ENCODE measurements at places on chromosomes 16 and 17.

GRCh38 chr17:4389079-4389478 is 22.6 kb upstream of the UBE2G1 start:
- no peak for DNase-seq

- DNase-seq: peak; percentile 17
Measured at GRCh38 chr17:28492352-28493310, 13.5 kb upstream of the FOXN1 start.

- DNase-seq: peak; percentile 62
Measured at GRCh38 chr17:79915850-79916430, 76.7 kb upstream of the CBX4 start.

GRCh38 chr17:2776589-2777241 is 19.5 kb upstream of the RAP1GAP2 start:
- no peak for DNase-seq

DNA sequence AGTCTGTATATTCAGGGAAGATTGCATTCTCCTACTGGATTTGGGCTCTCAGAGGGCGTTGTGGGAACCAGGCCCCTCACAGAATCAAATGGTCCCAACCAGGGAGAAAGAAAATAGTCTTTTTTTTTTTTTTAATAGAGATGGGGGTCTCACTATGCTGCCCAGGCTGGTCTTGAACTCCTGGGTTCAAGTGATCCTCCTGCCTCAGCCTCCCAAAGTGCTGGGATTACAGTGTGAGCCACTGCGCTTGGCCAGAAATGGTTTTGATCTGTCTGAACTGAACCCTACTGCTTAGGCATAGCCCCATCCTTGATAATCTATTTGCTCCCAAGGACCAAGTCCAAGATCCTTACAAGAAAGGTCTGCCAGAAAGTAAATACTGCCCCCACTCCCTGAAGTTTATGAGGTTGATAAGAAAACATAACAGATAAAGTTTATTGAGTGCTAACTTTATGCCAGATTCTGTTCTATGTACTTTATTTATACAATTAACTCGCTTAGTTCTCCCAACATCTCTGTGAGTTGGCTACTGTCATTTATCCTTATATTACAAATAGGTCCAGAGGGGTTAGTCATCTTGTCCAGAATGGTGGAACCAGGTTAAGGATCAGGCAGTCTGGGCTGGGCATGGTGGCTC is 13.5 kb downstream of the G6PC1 start:
- no peak for DNase-seq

DNA sequence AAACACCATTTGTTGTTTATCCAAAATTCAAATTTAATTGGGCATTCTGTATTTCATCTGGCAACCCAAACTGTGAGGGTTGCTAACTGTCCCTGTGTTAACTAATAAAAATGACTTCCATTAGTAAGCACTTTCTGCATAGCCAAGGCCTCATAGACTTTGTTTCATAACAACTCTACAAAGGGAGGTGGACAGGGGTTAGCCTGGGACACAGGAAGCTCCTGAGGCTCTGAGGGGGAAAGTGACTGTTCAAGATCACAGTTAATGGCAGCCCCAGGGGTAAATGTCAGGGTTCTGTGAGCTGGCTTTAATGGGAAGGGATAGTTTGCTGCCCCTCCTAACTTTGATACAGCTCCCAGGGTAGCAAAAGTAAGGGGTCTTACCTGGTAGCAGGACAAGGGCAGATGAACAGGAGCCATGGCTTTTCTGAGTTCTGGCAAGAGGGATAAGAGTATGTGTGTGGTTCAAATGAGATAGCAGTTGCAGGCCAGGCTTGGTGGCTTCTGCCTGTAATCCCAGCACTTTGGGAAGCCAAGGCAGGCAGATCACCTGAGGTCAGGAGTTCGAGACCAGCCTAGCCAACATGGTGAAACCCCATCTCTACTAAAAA is 2.2 kb downstream of the HEATR9 start:
- DNase-seq: no peak

GRCh38 chr17:76558198-76559095 is 18.6 kb downstream of the PRCD start:
- DNase-seq: peak; percentile 47

GRCh38 chr16:19153876-19154275 is 14.2 kb upstream of the SYT17 start:
- no peak for DNase-seq

DNA sequence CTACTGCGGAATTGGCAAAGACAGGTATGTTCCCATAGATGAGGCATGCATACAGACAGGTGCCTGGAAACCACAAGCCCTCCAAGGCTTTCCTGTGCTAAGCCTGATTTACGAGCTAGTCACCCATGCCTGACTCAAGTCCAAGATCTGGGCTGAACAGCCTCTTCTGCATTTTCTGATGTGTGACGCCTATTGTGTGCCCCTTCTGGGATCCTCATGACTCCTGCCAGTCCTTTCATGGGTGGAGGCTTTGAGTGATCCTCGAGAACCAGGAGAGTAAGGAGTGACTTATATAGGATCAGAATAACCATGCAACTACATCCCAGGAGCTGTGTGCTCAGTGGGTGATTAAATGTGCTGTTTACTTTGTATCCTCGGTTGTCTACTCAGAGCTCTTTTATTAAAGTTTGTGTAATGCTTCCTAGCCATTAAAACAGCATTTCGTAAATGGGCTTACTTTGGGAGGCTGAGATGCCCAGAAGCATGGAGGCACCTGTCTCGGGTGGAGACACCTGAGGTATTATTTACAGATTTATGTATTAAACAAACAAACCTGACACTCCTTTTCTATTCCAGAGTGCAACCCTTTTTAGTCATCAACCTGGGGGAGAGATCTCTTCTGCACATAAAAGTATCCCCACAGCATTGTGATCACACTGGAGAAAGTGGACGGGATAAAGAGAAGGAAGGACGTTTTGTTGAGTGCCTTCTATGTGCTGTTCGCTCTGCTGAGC is 373.0 kb upstream of the DYNLRB2 start:
- DNase-seq: peak; percentile 90

DNA sequence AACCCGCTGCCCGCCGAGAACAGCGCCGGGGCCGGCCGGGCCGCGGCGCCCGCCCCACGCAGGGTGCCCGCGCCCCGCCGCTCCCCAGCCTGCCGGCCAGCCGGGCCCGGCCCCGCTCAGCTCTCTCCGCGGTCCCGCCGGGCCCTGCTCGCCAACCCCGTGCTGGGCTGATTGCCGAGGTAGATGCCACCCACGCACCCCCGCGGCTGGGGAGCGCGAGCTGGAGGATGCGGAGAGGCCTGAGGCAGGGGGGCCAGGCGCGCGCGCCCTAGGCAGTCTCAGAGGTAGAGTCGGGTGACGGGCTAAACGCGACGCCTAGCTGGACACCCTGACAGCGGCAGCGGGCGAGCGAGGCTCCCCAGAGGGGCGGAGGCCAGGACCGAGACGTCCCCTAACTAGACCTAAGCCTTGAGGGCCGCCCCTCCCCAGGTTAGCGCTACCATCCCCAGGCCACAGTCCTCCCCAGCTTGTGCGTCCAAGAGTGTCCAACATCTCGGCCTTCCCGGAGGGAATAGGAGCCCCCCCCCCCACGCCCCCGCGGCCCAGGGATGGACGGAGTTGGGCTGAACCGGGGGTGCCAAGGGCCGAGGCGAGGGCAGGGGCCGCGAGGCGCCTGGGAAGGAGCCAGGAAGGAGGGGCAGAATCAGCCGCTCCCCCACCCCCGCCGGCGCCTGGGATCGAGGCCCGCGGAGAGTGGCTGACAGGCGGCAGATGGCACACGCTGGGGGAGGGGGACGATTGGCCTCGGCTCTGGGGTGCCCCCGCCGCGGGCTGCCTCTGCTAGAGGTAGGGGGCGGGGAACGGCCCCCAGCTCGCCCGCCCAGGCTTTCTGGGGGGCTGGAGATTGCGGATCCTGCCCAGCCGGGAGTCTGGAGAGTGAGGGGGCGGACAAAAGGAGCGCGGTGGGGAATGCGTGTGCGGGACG is 2.5 kb upstream of the ZNF423 start:
- no peak for DNase-seq

- DNase-seq: no peak
Measured at GRCh38 chr16:30535106-30535776, 583 bp upstream of the ZNF747 start.

DNA sequence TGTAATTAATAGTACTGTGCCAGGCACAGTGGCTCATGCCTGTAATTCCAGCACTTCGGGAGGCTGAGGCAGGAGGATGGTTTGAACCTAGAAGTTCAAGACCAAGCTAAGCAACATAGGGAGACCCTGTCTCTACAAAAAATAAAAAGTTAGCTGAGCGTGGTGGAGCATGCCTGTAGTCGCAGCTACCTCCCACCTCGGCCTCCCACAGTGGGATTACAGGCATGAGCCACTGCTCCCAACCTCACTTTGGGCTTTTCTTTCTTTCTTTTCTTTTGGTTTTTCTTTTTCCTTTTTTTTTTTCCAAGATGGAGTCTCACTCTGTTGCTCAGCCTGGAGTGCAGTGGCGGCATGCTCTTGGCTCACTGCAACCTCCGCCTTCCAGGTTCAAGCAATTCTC is 137.8 kb downstream of the MRM1 start:
- no peak for DNase-seq

DNA sequence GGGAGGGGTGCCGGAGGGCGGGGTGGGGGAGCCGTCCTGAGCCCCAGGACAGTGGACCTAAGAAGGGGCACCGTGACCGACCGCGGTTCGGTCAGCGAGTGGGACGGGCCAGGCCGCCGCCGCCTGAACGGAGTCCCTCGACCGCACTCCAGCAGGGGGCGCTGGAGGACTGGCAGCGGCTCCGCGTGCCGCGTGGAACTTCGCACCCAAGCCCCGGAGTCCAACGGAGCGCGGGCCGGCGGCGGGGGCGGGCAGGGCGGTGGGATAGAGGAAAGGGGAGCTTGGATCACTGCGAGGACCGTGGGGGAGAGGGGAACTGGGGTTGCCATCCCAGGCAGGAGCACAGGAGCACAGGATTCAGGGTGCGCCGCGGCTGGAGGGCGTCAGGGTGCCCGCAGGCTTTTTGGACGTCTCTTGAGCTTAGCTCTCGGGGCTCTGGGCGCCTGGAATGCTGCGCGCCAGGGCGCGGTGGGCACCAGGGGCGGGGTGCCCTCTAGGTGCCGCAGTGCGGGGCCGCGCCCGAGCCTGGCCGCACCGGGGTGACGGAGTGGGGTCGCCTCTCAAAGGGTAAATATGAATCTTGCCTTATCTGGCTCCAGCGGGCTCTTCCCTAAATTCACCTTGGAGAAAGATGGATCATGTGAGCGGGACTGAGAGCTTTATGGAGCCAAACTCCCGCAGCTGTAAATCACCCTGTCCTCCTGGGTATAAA is 379 bp upstream of the OTOP2 start:
- peak; percentile 46 for DNase-seq

- no peak for DNase-seq
Measured at GRCh38 chr16:79168321-79168720, 432.2 kb downstream of the MAF start.

- DNase-seq: no peak
Measured at GRCh38 chr17:12122075-12122474, 101.4 kb downstream of the MAP2K4 start.

- no peak for DNase-seq
Measured at GRCh38 chr17:45976755-45977505, 22.1 kb upstream of the STH start.

DNA sequence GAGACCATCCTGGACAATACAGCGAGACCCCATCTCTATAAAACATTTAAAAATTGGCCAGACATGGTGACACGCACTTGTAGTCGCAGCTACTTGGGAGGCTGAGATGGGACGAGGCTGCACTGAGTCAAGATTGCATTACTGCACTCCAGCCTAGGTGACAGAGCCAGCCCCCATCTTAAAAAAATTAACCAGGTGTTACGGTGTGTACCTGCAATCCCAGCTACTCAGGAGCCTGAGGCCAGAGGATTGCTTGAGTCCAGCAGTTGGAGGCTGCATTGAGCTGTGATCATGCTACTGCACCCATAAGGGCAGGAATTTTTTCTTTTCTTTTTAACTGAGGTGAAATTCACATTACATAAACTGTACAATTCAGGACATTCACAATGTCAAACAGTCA is 16.9 kb upstream of the TMC7 start:
- no peak for DNase-seq

GRCh38 chr16:23031508-23032098 is 117.6 kb downstream of the USP31 start:
- no peak for DNase-seq

DNA sequence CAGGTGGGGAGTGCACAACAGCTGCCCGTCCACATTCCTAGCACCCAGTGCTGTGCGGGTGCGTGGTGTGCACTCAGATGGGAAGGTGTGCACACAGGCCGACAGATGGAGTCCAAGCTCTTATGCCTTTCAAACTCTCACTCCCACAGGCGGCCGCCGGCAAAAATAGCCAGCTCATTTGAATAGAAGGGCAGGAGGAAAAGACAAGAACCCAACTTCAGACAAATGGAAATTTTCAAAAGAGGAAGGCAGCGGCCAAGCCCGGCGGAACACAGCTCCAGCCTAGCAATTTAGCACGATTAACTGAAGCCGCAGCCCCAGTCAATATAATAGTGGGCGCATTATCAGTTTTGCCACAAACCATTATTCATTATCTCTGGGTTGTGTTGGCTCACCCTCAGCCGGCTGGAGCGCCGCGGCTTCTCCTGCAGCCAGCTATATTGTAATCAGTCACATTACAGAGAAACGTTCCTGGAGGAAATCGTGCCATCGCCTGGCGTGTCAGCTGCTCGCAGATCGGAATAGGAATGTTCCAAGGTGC is 103.9 kb upstream of the SEC14L1 start:
- DNase-seq: peak; percentile 26

- no peak for DNase-seq
Measured at GRCh38 chr17:2183346-2183745, 120.2 kb downstream of the SMG6 start.

DNA sequence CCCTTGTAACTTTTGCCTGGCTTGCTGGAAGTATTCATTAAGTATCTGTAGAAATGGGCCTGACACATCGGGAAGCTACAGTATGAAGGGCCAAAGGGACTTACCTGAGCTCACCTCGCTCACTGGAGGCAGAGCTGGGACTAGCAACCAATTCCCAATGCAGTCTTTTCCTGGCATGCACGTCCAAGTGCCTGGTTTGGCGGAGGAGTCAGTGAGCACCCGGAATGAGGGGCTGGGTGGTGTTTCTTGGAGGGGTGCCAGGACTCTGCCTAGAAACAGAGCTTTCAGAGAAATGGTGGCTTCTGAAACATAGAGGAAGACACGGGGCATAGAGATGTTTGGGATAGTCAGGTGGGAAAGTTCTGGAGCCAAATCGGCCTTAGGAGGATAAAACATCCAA is 18.4 kb upstream of the GPRC5C start:
- DNase-seq: peak; percentile 15

- no peak for DNase-seq
Measured at GRCh38 chr17:29146369-29146972, 33.7 kb downstream of the MYO18A start.

Measured in kidney tubule cell (primary cell).